NCI-H1436 (cell line): ENCODE measurements at places on chromosomes 5 and 9.

- no peak for DNase-seq
Measured at GRCh38 chr9:25225938-25226760, 452.1 kb downstream of the TUSC1 start.

DNA sequence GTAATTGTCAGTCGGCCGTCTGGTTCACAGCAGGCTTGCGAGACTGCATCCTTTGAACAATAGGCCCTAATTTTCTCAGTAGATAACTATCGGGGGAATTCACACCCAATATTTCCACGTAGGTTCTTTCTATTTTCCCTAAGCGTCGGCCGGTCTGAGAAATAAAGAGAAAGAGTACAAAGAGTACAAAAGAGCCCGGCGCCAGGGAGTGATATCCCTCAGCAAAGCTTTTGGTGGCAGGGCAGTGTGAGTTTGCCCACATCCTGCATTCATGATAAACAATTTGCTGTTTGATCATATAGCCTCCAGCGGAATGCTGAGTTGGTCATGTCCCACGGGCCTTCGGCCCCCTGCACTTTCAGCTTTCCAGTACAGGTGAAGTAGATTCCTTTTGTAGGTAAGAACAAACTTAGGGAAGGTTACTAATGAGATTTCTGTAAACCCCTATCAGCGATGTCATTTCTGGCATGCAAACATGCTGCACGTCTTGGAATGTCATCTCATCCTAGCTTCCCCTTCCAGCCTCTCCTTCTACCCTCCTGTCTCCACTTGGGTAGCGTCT, 4.7 kb upstream of the PTGR1 start:
- DNase-seq: no peak

GRCh38 chr9:18741945-18742344, 268.0 kb downstream of the ADAMTSL1 start:
- DNase-seq: no peak

GRCh38 chr5:111127453-111128195, 35.5 kb downstream of the WDR36 start:
- DNase-seq: no peak

DNA sequence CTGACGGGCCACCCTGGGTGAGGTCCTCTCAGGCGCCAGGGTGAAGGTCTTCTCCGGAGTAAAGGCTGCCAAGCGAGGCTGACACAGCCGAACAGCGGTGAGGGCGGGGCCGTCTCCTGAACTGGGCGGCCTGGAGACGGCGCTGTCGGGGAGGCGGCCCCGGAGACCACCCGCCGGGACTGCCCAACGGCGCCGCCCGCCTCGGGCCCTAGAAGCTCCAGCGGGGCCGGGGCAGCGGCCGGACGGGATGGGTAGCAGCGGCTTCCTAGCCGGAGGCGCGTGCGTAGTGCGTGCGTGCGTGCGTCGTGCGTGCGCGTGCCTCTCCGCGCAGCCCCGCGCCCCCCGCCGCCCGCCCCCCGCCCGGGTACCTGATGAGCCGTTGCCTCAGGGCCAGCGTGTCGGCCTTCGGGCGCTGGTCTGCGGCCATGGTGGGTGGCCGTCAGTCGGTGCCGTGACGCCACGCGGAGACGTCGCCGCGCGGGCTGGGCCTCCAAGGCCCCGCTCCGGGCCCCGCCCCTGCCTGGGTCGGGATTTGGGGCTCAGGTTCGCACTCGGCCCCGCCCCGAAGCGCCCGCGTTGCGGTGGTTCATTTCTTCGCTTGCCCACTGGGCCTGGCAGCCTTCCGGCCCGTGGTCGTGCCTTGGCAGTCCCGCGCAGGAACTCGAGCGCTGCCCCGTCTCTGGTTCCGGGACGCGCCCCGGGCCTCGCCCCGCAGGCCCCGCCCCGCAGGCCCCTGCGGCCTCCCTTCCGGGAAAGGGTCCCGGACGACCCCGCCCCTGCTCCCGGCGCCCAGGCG, at the start of gene PHYKPL:
Gene PHYKPL (minus strand): TSS at position 679 of the 796 bp plus-strand sequence. CDS start 252 bp downstream, at position 427.
- no peak for DNase-seq

DNA sequence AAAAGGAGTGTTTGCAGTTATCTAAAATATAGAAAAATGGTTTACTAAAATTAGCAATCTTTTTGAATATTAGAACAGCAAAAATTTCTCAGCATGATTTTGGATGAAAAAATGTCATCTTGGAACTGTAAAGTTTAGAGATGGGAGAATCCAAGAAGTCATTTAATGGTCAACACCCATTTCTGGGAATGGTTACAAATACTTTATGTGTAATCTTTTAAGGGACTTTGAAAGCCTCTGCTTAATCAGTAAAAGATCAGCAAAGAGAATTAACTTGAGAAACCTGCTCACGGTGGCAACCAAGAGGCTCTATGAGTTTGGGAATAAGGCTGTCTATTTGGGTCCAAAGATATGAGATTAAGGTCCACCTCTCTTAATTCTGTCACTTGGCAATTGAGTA, 13.0 kb downstream of the C1QTNF3 start:
- DNase-seq: no peak
